Activated CD4-positive, alpha-beta T cell treated with anti-CD3 and anti-CD28 coated beads, Interleukin-2, amount 50 U/mL, for 24 hours (primary cell): ENCODE measurements at places on chromosomes 2 and 18.
A peak's percentile ranks its signal among the peaks of the same experiment; 100 is the strongest.

DNA sequence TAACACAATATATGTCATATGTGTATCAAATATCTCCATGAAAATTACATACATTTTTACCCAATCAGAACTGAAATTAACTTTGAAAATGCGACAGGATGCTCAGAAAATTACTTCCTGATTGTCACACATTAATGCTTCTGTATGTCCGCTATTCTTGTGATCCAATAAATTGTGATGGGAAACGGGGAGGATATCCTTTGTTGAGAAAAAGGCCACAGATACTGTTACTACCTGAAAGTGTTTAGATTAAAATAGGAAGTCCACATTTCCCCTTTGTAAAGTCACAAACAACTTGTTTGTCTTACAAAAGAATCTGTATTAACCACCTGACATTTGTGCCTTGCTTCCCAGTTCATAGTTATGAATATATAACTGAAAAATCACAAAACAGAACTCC is 62.9 kb downstream of the NOL10 start:
- DNase-seq: no peak

GRCh38 chr2:69600425-69600824 is 43.1 kb downstream of the AAK1 start:
- DNase-seq: no peak

DNA sequence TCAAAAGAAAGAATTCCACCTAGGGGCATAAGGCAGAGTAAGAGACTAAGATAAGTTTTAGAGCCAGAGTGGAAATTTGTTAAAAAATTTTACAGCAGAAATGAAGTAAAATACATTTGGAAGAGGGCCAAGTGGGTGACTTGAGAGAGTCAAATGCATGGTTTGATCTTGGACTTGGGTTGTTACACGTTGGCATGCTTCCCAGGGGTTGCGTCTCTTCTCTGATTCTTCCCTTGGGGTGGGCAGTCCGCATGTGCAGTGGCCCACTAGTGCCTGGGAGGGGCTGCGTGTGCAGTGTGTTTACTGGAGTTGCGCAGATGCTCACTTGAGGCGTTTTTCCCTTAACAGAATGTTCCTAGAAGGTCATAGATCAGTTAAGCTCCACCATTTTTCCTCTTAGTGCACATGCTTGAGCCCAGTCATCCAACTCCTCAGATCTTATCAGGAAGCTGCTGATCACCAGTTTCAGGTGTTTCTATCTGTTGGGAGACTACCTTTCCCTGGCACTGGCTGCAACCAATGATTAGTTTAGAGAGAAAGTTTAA is 13.1 kb downstream of the SEH1L start:
- no peak for DNase-seq

- DNase-seq: no peak
Observed at GRCh38 chr2:214836568-214836967, 27.1 kb upstream of the BARD1 start.

GRCh38 chr2:19029655-19030054 is 328.8 kb downstream of the OSR1 start:
- DNase-seq: no peak

GRCh38 chr18:58666176-58666575 is 5.1 kb upstream of the MALT1 start:
- DNase-seq: no peak

DNA sequence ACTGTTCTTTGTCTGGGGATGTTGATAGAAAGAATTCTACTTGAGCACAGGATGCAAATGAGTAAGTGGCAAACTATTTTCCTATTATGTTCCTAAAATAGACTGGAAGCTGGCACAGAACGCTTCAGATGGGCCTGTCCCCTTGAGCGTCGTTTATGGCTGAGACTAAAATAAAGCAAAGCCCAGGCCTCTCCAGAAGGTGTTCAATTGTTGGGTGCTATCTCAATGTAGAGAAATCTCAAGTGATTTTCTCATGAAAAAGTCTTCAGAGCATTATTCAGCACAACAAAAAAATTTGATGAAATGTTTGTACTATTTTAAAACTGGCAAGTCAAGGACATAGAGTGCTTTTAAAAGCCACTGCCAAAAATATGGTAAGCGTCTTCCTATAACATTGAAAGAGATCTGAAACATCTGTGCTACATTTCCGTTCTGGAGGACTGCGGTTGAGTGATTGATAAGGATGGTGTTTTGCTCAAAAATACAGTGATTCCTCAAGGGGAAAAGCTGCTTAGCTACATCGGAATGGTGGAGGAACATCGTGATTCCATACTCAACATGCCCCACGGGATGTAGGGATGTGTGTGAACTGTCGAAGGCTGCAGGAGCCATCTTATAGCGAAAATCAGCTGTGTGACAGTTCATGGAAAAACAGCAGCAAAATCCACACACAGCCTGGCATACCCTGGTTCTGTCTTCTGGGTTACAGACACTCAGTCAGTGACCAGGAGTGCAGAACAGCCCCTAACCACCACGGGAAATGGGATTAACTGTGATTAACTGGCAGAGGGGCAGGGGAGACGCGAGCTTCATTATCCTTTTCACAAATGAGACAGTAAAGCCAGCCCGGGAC is 10.4 kb upstream of the LRRFIP1 start:
- DNase-seq: no peak

DNA sequence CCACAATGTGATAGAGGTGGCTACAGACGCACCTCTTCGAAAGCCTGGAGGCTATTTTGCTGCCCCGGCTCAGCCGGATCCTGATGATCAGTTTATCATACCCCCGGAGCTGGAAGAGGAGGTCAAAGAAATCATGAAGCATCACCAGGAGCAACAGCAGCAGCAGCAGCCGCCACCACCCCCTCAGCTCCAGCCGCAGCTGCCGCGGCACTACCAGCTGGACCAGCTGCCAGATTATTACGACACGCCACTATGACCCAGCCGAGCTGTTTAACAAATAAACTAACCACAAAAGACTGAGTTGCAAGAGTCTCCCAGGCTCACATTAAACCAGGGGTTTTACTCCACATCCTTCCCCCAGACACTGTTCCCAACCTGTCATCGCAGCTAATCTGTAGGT is 263.8 kb downstream of the PHLPP1 start:
- DNase-seq: no peak

DNA sequence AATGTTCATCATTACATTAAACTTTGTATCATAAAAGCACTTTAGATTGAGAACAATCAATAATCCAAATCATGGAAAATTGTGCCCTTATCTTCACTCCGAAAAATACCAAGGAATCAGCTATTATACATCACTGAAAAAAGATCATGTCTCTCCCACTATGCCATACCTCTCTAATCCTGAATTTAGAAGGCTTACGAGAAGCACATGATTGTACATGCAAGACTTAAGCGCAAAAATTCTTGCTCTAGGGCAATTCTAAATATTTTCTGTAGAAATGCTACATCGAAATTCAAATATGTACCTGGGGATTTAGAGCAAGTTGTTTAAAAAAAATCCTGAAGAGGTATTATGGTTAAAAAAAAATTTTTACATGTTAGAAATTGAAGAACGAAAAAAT is 1.3 kb downstream of the CYTIP start:
- DNase-seq: no peak

- peak; percentile 16 for DNase-seq
Observed at GRCh38 chr2:174778085-174778981, 14.1 kb upstream of the CHRNA1 start.

GRCh38 chr2:156327835-156328695 is 4.5 kb downstream of the NR4A2 start:
- no peak for DNase-seq

- DNase-seq: no peak
Observed at GRCh38 chr2:238945433-238946150, 97.7 kb downstream of the TWIST2 start.

DNA sequence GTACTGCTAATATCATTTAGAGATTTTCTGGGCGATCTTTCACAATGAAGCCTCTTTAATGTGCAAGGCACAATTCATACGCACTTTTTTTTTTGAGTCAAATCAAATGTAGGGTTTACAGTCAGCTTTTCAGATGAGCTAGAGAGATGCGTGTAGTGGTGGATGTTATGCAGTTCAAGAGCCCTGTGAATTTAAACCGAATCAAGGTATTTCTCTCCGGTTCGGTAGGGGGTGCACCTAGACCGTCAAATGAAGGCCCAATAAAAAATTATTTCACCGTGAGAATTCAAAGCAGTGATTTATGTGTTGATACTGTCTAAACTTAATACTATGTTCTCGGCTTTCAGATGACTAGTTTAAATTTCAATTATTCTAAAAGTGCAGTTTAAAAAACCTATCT is 1.1 kb downstream of the PTH2R start:
- no peak for DNase-seq

GRCh38 chr2:23478933-23479683 is 94.1 kb downstream of the KLHL29 start:
- no peak for DNase-seq

DNA sequence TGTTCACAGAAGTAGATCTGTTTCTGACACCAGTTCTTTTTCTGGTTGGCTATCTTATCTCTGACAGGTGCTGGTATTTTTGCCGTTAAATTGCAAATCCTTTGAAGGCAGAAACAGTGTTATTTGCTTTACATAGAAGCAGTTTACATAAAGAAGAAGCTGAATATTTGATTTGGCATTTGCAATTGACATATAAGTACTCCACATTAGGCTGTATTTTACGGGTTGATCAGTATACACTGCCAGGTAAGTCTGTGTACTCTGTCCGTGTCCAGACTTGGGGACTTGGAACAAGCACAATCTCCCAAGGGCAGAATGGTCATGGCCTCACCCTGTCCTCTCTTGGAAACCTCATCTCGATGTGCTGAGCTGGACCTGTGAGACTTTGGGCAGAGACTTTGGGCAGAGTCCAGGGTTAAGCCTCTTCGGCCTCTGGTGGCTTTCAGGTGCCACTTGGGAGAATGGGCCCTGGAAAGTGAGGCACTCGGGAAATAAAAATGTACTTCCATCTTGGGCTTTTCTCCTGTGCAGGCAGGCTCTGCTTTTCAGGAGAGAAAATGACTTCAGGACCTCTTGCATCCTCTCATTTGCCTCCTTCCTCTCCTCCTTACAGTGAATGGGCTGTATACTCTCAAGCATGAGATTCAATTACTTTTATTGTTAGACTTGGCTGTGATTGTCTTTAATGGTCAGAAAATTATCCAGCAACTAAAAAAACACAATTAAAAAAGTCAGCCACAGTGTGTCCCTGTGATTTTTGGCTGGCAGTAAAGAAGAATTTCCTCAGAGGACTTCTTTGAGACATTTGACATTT is 108.5 kb downstream of the RAPGEF4 start:
- no peak for DNase-seq

DNA sequence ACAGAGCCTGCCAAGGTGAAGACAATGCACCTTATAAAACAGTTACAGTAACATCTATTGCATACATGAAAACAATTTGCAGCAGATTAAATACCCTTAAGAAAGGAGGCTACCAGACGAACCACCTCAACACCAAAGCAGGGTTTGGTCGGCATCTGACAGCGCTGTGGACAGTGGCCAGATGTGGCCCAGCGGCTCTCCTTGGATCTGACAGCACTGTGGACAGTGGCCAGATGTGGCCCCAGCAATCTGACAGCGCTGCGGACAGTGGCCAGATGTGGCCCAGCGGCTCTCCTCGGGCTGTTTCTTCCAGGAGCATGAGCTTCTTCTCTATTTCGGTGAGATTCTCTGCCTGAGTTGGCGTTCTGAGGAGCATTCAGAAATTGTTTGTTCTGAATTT is 211.6 kb downstream of the ANKRD30B start:
- no peak for DNase-seq

DNA sequence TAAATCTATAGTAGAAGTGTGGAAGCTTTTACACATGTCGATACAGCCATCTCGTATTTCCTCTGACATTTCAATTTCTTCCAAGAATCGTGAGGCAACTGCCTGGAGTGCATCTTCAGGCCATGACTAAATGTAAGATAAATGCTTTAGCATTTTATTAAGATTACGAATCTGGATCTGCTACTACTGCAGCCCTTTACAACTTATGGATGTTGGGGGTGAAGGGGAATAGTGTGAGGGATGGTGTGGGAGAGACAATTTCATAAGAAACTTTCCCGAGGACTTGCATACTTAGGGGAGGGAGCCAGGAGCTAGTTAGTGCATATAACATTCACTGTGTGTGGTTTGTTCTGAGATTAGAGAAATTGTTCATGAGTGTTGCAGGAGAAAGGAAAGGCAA is 204.8 kb downstream of the SLC39A10 start:
- DNase-seq: no peak

- no peak for DNase-seq
Observed at GRCh38 chr2:239955087-239955988, 69.8 kb downstream of the NDUFA10 start.

DNA sequence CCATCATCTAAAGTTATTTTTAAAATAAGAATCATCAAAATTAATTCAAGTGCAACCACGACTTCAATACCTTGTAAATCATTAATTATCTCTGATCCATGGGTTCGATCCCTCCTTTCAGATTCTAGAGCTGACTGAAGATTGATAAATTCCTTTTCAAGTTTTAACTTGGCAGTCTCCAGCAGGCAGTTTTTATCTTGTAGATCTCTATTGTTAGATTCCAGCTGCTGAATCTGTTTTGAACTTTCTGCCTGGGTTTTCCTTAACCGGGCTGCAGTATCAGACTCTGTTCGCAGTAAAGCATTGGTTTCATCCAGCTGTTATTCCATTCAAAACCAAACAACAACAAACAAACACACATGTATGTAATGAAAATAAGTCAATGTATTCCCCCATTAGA is 59.5 kb downstream of the SLC66A3 start:
- no peak for DNase-seq

DNA sequence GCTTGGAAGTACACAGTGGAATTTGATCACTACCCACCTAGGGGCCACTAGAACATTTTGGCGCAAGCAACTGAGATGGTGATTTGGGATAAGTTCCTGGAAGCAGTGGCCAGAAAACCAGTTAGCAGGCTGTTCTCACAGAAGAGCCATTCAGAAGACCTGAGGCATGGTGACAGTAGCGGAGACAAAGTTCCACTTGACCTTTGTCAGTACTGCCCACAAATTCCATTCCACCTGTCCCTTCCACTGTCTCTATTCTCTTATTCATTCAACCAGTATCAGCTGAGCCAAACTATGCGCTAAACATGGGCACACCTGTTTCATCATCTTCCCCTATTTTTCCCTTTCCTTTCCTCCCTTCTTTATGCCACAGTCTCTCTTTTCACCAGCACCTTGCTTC is 59.2 kb upstream of the PPP1CB start:
- DNase-seq: no peak

- DNase-seq: no peak
Observed at GRCh38 chr2:26333293-26333692, 12.7 kb upstream of the SELENOI start.

DNA sequence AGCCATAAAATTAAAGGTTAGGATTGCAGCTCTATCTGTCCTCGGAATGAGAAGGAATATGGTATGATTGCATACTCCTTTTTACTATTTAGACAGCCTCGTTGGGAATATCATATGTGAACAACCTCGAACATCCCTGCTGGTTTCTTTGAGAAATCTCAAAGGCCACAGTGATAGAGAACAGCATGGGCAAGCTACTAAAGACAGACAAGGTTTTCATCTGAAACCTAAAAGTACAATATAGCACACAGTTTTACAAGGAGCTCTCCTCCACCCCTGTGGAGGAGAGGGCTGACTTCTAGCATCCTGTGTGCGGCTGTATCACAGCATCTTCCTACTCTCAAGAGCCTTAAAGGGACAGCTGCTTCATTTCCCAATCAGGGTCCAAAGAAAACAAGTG is 104.3 kb downstream of the VWC2L start:
- no peak for DNase-seq
